ENCODE measurements at places on chromosomes 5 and 9.

DNA sequence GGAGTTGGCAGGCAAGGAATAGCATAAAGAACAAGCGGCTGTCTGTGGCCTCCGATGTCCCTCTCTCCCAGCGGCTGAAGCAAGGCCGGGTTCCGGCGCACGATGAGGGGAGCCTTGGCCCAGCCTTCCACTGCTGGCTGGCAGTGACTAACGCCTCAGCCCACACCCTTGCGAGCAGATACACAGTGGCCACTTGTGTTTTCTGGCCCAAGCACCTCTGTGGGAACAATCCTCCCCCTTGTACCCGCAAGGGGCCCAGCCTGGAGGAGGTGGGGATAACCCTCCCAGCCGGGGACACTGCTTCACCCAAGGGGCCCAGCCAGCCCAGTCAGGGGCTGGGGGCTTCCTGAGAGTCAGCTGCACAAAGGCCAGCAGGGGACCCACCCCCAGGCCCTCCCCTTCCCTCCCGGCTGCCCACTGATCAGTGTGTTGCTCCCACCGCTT lies 23.2 kb downstream of the STK10 start:
- no peak for DNase-seq

GRCh38 chr9:93039976-93040375 lies 18.5 kb upstream of the SUSD3 start:
- DNase-seq, result no peak

GRCh38 chr9:4069457-4070153 lies 230.3 kb downstream of the GLIS3 start:
- no peak for DNase-seq

DNA sequence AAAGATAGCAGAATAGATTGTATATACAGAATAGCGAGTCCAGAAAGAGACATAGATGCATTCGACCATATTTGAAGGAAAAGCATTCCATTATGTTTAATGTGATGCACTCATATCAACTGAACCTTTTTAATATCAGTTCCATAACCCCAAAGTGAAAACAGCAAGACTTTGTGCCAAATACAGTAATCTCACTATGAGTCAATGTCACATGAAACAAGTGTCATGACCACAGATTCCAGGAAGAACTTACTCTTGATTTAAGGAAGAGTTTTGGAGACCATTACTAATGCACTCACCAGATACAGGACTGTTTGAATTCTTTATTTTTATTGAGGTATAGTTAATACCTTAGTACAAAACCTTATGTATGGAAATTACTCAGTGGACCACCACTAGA lies 220.5 kb downstream of the SH3GL2 start:
- DNase-seq, result no peak

DNA sequence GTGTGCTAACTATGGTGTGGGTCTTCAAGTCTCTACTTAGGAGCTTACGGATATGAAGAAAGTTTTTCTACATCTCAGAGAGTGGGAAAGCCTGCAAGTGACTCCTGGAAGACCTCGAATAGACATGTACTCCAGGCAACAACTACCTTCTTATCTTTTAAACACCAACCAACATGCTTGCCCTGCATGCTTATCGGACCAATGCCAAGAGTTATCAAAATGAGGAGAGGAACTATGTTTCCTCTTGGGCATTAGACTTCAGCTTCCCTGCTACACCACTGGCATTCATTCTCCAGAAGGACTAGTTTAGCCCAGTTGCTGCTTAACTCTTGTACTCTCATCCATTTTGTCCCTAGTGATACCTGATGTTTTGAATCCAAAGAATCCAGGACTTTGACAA lies 74.7 kb upstream of the MAN2A1 start:
- DNase-seq, result no peak

DNA sequence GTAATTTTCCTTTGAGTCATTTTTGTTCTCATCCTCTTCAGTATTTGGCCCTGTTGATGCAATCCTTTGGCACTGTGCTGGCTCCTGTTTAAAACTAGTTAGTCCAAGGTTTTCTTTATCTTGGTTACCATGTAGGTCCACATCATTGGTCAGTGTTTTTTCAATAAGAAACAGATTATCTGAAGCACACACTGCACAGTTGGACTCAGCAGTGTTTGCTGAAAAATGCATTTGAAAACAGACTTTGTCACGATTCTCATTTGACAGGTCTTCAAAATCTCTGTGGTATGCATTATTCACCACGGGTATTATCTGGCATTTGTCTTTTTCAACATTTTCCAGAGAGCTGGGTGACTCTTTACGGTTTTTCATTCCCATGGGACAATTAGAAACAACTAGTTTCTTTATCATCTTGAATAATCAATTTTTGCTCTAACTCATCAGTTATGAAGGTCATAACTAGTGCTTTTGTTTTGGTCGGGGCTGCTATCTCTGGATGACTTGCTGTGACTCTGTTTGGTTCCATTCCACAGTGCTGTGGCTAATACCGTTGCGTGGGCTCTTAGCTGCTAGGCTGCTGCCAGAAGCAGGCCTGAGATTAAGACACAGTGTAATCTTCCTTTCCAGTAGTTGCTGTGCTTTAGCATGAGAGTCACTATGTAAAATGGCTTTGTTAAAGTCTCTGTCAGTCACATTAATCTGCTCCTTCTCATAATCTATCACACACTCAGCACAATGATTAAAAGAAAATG lies 36.2 kb downstream of the NUDT12 start:
- DNase-seq, result peak; percentile 19

GRCh38 chr9:123081824-123082223 lies 48.4 kb downstream of the GPR21 start:
- peak; percentile 55 for DNase-seq

DNA sequence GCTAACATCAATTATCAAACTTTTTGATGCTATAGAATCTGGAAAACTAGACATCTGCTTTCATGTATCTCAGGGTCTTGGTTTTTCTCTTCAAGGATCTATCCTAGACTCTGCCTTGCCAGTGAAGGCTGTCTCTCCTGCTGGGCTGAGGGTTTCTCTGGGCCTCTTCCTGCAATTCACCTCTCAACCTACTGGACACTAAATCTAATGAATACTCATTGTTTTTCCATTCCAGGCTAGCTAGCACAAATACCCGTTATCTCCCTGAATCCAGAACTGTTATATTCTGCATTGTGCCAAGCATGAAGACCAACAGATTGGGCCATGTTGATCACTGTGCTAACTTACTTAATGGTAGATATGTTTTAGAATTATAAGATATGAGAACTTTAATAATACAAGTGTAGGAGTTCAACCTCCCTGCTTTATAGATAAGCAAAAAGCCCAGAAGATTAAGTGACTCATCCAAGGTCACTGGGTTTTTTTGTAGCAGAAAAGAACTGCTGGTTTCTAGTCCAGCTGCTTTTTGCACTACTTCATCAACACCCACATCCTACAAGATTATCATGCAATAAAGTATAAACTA lies 56.5 kb upstream of the RNF38 start:
- no peak for DNase-seq

- no peak for DNase-seq
Observed at GRCh38 chr9:136603216-136603615, 57.4 kb upstream of the NOTCH1 start.

- DNase-seq, result no peak
Observed at GRCh38 chr9:134975253-134975652, 57.5 kb upstream of the FCN1 start.

- DNase-seq, result no peak
Observed at GRCh38 chr5:14741131-14741530, 76.6 kb downstream of the OTULIN start.

DNA sequence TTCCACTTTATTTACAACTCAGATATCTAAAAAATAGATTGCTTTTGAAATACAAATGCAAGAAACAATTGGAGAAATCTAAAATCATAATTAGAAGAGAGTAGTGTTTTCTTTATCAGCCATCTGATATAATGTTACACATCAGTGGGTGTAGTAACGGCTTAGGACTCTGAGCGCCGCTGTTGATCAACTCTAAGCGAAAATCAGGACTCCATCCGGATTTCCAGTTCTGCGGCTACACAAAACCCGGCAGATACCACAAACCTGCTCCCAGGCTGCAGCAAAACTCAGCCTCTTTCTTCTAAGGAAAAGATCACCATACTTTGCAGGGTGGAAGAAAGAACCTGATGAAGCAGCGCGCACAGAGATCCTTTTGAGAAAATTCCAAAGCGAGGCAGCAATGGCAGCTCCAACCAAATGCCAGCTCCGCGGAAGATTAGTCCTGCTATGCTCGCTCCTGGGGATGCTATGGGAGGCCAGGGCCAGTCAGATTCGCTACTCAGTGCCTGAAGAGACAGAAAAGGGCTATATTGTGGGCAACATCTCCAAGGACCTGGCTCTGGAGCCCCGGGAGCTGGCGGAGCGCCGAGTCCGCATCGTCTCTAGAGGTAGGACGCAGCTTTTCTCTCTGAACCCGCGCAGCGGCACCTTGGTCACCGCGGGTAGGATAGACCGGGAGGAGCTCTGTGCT lies at the start of gene PCDHGA9:
Gene PCDHGA9 (plus strand): TSS at position 226 of the 691 bp plus-strand sequence. CDS start 175 bp downstream, at position 401.
- DNase-seq, result peak; percentile 35

- DNase-seq, result no peak
Observed at GRCh38 chr9:127390563-127390962, 6.4 kb upstream of the SLC2A8 start.

GRCh38 chr9:18689921-18690320 lies 216.0 kb downstream of the ADAMTSL1 start:
- DNase-seq, result peak; percentile 49

- DNase-seq, result peak; percentile 69
Observed at GRCh38 chr9:14212077-14212476, 101.9 kb downstream of the NFIB start.

DNA sequence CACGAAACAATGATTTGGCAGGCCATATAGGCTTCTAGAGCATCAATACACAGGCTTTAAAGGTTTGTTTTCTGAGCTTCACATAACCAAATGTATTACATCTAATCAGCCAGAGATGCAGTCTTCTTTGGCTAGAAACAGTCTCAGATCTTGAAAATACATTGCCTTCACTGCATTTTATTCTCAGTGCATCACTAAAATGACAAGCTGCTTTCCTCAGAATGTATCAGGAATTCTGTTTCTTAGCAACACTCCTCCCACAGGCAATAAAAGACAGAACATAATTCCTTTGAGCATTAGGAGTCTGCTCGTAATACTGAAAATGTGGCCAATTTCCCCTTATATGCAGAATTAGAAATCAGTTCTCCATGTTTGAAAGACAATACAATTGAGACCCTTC lies 36.9 kb downstream of the FEM1C start:
- DNase-seq, result peak; percentile 76

GRCh38 chr5:125491986-125492492 lies 745.6 kb upstream of the ZNF608 start:
- no peak for DNase-seq

GRCh38 chr5:150499437-150499956 lies 8.4 kb upstream of the NDST1 start:
- DNase-seq, result no peak

DNA sequence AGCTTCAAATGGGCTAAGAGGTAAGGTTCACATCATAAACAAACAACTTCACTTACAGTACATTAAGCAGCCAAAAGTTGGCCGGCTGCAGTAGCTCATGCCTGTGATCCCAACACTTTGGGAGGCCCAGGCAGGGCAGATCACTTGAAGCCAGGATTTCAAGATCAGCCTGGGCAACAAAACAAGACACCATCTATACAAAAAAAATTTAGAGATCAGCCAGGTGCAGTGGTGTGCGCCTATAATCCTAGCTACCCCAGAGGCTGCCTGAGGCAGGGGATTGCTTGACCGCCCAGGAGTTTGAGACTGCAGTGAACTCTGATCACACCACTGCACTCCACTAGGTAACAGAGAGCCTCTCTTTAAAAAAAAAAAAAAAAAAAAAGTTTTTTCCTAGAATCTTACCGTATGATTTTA lies 16.9 kb downstream of the UBTD2 start:
- DNase-seq, result no peak

- no peak for DNase-seq
Observed at GRCh38 chr9:92945796-92946195, 1.5 kb upstream of the FGD3 start.

- no peak for DNase-seq
Observed at GRCh38 chr9:99421369-99421768, 199.3 kb downstream of the SEC61B start.

DNA sequence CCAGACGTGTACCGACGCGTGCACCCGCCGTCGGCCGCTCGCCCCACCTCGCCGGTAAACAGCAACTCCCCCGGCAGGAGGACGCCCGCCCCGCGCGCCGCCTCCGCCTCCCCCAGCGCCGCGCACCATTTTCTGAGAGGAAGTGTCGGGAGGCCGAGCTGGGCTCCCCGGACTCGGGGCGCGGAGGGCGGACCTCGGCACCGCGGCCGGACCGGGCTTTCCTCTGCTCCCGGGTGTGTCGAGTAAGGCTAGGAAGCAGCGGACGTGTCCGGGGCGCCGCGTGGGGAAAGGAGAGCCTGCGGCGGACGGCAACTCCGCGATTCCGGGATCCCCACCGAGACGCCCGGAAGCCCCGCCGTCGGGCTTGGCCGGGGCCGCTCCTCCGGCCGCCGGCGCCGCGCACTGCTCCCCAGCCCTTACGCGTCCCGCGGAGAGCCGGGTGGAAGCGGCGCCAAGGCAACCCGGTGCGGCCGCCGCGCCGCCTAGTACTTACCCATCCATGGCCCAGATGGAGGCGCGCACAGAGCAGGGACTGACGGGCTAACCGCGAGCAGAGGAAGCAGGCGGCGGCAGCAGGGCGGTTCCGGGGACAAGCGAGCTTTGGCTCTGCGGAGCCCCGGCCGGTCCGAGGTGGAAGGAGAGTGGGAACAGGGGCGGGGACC lies at the start of gene PTBP3:
Gene PTBP3 (minus strand): TSS at position 643 of the 662 bp plus-strand sequence. CDS start 35,754 bp downstream, outside the sequence.
- DNase-seq, result peak; percentile 63

- DNase-seq, result peak; percentile 24
Observed at GRCh38 chr5:68711293-68712200, 382.3 kb upstream of the SLC30A5 start.

DNA sequence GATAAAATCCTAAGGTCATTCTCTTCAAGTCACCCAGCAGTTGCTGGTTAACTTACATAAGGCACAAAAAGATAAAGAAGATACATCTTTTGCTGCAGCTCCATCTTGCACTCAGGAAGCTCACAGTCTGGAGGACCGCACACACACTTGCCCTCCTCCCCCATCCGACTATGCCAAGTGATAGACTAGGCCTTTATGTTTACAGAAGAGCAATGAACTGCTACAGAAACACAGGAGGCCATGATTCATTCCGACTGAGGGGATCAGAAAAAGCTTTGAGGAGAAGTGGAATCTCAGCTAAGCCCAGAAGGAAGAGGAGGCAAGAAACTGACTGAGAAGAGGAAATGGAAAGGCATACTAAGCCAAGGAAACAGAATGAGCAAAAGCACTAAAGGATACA lies 17.4 kb downstream of the NRG2 start:
- no peak for DNase-seq

DNA sequence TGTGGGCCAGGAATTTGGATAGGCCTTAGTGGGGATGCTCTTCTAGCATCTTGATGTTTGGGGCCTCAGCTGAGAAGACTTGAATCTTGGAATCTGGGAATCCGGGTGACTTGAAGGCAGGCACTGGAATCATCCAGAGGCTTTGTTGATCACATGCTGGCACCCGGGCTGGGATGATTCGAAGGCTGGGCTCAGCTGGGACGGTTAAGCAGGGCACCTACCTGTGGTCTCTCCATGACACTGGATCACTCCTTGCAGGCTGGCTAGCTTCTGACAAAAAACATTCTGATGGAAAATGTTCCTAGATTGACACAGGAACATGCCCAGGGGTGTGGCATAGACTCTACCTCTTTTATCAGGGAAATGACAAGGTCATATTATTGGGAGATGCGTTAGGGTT lies 149.1 kb downstream of the TENT4A start:
- no peak for DNase-seq

- no peak for DNase-seq
Observed at GRCh38 chr9:79976257-79977073, 404.7 kb downstream of the TLE4 start.

GRCh38 chr5:178483620-178484019 lies 106.6 kb downstream of the COL23A1 start:
- DNase-seq, result peak; percentile 32

GRCh38 chr5:180606215-180606785 lies 15.0 kb upstream of the SCGB3A1 start:
- no peak for DNase-seq

GRCh38 chr9:133645021-133645765 lies 9.0 kb downstream of the DBH start:
- DNase-seq, result no peak

Data from fibroblast of skin of right quadriceps (primary cell).